AG09319 (cell line): ENCODE measurements at places on chromosomes 1 and 21.

- DNase-seq, result no peak
Observed at GRCh38 chr1:36366091-36366661, 19.5 kb downstream of the STK40 start.

DNA sequence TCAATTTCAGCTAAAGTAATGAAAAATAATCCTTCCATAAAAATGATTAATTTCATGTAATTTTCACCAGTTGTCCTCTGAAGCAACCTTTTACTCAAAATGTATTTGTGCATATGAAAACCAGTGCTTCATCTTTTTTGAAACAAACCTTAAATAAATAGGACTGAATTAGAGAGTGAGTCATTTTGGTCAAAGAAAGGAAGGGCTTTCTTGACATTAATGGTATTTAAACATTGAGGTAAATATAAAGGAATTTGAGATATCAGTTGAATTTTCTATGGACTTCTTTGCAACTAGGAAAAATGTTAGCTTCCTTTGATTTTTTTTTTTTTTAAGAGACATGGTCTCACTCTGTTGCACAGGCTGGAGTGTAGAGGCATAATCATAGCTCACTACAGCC is 38.7 kb downstream of the SNX7 start:
- DNase-seq, result no peak

DNA sequence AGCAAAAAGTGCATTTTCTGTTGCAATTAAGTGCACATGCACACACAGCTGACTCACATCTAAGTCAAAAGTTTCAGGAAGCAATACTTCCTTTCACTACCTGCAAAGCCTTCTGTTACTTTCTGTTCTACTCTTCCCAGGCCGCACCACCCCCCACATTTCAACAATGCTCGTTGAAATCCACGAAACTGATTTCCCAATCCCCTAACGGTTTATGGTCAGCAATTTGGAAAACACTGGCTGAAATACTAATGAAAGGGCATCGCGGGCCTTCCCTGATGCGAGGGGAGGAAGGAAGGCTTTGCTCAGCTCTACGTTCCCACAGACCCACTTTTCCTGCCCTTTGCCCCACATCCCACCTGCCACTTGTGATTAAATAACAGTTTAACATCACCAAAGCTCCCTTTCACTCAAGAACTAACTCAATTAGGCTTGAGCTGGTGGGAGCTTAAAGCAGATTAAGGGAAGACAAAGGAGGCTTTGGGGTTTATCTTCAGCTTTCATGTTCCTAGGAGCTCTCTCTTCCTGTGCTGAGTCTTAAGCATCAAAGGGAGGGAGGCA is 243.2 kb upstream of the RAB4A start:
- DNase-seq, result no peak

- peak; percentile 42 for DNase-seq
Observed at GRCh38 chr1:93080179-93080823, 1.2 kb downstream of the MTF2 start.

DNA sequence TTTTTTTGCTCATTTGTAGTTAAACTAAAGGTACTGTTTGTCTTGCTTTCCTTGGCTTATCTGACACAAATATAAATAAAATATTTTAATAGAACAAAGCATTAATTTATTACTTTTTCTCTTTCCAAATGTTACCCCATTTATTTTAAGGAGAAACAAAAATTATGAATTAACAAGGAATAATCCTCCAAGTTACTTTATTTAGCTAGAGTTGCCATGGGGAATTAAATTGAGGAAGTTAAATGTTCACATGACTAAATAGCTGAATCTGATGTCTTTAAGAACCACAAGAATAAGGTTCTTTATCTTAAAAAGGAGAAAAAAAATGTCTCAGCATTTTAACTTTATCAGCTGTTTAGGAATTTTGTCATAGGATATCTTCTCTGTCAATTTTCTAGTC is 12.3 kb downstream of the ATG4C start:
- DNase-seq, result no peak

GRCh38 chr21:28614791-28615190 is 377.9 kb downstream of the LTN1 start:
- no peak for DNase-seq

- no peak for DNase-seq
Observed at GRCh38 chr1:39566441-39567137, 10.0 kb downstream of the PABPC4 start.

- DNase-seq, result no peak
Observed at GRCh38 chr1:89254658-89255287, 17.9 kb downstream of the GBP5 start.

- DNase-seq, result no peak
Observed at GRCh38 chr1:202802998-202803932, 5.0 kb downstream of the KDM5B start.

GRCh38 chr1:164363980-164364379 is 195.0 kb upstream of the PBX1 start:
- no peak for DNase-seq

DNA sequence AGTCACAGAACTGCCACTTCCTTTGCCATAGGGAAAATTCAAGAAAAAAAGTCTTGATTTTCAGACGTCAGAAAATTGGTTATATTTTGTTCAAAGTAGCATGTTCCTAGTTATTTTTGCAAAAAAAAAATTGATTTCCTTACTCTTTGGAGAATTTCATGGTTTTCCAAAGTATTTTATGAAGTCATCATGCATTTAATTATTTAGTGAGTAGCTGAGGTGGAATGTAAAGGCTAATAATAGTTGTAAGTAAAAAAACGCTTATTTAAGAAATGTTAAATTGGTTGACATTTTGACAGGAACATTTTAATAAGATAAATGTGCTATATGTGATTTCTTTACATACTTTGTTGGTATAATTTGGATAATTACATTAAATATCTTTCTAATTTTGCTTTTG is 20.8 kb downstream of the TSEN15 start:
- DNase-seq, result no peak

- no peak for DNase-seq
Observed at GRCh38 chr21:42423197-42423675, 19.5 kb downstream of the UBASH3A start.

DNA sequence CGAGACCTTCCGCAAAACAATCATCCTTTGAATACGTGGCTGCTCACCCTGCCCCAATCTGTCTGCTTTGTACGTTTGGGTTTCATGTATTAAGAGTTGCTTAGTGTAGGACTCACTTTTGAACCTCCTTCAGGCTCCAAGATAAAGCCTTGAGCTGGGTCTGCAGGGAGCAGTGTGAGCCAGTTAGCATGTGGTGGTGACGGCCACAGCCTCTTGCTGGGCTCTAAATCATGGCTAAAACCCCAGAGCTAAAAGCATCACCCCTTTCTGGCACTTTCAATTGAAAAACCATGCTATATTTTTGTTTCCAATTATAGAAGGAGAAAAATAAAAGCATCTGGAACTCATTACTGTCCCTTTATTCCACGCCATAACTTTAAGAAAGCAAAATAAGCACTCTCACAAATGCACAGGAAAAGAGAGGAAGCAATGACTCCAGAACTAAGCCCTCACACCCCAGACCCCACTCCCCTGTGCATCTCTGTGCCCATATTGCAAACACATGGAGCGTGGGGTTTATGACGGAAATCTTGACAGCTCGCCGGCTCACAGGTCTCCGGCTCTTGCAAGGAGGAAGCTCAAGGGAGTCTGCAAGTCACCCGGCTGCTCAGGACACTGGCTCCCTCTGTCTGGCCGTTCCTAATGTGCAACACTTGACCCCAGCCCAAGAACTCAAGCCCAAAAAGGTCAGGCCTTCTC is 135.5 kb downstream of the MIS18A start:
- peak; percentile 14 for DNase-seq
